Dermis blood vessel endothelial cell (primary cell): ENCODE measurements at places on chromosomes 12 and 14. TPM values are rescaled to one million over a fixed set of nuclear protein-coding genes. Genes with fewer than 3 reads are reported as not detected.
A peak's percentile ranks its signal among the peaks of the same experiment; 100 is the strongest.

NR1H4 gene
- total RNA-seq, result 0.09 and 0.34 TPM in 2 replicates

- no peak for DNase-seq
These were observed 398.9 kb upstream of the MIS18BP1 start for GRCh38 chr14:45651890-45652289.

GRCh38 chr12:110778833-110779577 lies 36.3 kb upstream of the PPP1CC start:
- DNase-seq, result no peak

LALBA gene
- not detected in 2 replicates for total RNA-seq

GRCh38 chr12:76778364-76778763 lies 14.4 kb downstream of the ZDHHC17 start:
- DNase-seq, result no peak

- peak; percentile 36 for DNase-seq
These were observed 27.0 kb upstream of the HIF1A start for GRCh38 chr14:61668282-61668681.

- no peak for DNase-seq
These were observed 35.2 kb downstream of the HELB start for GRCh38 chr12:66337381-66338010.
